NCI-H226 (cell line): ENCODE measurements at places on chromosomes 1 and 21.

GRCh38 chr1:18072066-18072465 is 35.5 kb upstream of the IGSF21 start:
- DNase-seq: no peak

- no peak for DNase-seq
Measured at GRCh38 chr1:9326596-9326995, 33.9 kb downstream of the SPSB1 start.

DNA sequence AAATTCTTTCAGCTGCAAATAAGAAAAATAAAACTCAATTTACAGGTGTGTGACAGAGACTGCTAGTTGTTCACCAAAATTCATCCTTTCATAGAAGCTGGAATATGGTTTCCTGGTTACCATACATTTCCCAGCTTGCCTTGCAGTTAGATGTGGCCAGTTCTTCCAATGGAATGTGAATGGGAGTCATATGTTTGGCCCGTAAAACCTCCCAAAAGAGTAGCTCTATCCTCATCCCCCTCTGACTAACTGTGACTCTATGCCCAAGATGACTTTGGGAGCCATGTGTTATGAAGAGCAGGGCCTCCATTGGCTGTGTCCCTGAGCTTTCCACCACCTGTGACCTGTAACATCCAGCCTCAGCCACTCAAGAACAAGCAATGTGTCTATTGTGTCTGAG is 90.6 kb upstream of the NGF start:
- DNase-seq: peak; percentile 73

GRCh38 chr1:154198756-154199562 is 7.1 kb upstream of the TPM3 start:
- DNase-seq: peak; percentile 14

DNA sequence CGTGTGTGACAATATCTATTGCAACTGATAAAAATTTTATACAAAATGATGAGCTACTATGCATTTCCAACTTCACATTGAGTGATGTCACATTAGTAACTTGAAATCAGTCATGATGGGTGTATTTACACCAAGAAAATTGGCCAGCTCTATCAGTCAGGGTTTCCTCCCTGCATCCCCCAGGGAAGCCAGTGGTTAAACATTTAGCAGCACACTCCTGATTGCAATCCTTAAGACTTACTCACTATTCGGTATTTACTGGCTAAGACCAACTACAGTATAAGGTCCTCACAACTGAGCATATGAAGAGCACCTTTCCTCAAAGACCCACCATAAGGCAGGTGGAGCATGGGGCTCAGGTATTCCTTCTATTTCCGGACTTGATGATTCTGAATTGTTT is 41.3 kb upstream of the PTGFRN start:
- peak; percentile 54 for DNase-seq

DNA sequence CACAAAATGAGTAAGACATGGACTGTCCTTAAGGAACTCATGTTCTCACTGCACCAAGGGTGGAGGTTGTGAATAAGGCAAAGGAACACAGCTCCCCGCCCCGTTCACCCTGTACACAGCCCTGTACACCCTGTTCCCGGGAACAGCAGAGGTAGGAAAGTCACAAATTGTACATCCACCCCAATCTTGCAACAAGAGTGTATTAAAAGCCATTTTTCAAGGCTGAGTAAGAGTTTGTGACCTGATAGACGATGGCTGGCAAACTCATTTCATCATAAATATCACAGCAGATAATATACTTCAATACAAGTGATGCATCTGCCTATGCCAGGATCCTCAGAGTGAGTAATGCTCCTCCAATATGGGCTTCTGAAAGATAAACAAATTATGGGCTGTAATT is 52.5 kb upstream of the CAMK1G start:
- DNase-seq: no peak

- peak; percentile 43 for DNase-seq
Measured at GRCh38 chr1:152189657-152190442, 30.8 kb upstream of the RPTN start.

DNA sequence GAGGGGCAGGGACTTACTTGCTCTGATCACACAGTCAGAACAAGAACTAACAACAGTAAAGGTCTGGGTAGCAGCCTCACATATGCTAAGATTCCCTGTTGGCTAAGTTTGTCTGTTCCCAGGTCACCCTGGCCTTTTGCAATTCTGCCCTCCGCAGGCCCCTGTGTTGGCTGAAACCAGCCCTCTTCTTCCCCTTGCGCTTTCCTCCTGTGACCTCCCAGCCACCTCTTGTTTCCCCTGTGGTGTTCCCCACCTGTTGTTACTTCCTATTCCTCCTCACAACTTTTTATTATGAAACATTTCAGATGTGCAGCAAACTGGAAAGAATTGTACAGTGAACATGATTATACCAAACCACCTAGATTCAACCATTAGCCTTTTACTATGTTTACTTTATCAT is 23.4 kb downstream of the MAPKAPK2 start:
- no peak for DNase-seq

DNA sequence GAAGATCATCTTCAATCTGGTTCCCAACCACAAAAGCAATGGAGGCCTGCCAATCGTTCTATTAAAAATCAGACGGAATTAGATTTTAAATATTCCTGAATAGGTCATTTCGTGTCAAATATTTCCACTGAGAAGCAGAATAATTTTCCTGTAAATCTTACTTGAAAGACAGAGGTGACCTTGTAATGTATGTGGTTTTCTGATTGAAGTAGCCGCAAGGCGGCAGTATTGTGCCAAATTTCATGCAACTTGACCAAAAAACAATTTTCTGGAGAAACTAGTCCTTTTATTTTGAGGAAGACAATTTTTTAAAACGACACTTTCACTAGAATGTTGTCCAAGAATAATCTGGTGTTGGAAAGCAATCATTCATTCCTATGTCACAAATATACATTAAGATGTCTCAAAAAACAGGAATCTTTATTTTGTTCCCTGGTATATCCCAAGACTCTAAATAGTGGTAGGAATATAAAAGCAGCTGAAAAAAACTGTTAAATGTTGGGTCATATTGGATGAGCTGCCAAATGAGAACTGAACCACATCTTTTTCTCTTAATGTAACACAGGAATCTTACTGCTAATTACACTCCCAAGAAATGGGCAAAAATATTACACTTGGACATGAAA is 33.6 kb downstream of the SPAG17 start:
- DNase-seq: no peak

GRCh38 chr1:43288058-43288784 is 2.8 kb upstream of the C1orf210 start:
- no peak for DNase-seq

DNA sequence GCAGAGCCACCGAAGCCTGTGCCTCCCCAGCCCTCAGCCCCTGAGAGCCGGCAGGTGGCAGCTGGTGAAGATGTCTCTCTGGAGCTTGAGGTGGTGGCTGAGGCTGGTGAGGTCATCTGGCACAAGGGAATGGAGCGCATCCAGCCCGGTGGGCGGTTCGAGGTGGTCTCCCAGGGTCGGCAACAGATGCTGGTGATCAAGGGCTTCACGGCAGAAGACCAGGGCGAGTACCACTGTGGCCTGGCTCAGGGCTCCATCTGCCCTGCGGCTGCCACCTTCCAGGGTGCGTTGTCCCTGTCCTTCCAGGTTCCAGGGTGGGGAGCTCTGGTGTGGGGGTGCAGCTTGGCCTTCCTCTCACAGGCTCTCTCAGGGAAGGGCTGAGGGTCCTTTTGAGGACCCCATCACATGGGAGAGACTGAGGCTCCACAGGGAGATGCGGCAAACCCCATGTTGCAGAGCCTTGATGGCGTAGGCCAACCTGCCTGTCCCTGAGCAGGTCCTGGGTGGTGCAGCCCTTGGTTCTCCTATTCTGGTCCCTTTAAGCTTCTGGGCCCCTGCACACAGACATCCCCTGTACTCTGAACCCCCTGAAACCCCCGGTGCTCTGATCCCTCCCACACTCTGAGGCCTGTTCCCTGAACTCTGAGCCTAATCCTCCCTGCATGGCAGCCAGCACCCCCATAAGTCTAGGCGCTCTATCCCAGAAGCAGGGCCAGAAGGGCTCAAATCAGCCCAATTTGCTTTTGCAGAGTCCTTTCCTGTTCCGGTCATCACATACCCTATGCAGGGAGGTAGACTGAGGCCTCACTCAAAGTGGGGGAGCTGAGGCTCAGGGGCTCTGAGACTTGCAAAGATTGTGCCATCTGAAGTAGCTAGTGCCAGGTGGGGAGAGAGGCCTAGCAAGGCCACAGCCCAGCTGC is 88.5 kb downstream of the TRIM11 start:
- no peak for DNase-seq
